Activated naive CD4-positive, alpha-beta T cell (primary cell): ENCODE measurements at places on chromosomes 5 and 9.
A peak's percentile ranks its signal among the peaks of the same experiment; 100 is the strongest.

GRCh38 chr9:4430432-4431261, 59.6 kb upstream of the SLC1A1 start:
- DNase-seq, result no peak

DNA sequence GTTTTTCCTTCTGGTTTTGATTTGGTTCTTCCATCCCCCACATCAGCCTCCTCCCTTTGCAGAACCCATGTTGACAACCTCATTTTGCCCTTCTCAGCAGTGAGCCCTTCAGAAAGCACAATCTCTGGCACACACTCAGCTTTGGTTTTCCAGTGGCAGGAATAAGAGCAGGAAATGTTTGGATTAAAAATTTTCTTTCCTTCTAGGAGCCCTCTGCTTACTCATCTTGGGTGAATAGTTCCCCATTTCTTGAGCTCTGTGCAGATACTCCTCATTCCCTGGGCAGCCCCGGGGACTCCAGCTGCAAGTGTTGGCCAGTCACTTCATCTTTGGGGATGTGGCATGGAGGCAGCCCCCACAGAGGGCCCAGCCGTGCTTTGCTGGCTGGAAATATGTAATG, 170.5 kb downstream of the NR3C1 start:
- DNase-seq, result no peak

- no peak for DNase-seq
Observed at GRCh38 chr5:165508286-165508685, 2002.9 kb downstream of the MAT2B start.

DNA sequence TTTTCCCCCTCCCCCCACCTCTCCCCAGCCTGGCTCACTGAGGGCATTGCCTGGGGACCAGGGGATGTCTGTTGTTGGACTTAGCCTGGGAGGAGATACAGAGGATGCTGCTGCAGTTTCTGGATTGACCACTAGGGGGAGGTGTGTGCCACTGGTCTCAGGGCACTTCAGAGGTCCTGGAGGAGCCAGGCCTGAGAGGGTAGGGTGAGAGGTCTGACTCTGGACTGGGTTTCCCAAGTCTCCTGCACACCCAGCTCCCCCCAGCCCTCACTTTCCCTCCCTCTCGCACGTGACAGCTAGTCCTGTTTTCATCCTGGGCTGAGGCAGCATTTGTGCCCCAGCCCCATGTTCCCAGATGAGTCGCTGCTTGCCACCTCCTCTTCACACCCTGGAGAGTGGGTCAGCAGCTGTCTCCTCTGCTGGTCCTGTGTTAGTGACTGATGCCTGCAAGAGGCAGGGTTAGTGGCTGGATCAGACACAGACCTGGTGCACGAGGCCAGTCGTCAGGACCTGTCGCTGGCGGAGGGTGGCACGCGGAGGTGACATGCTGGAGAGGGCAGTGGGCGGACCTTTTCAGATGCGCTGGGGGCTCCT, 4.4 kb downstream of the IL3 start:
- DNase-seq, result peak; percentile 78

- DNase-seq, result no peak
Observed at GRCh38 chr5:2170761-2171160, 288.0 kb upstream of the IRX4 start.

- no peak for DNase-seq
Observed at GRCh38 chr5:151225475-151225874, 1.6 kb upstream of the CCDC69 start.

DNA sequence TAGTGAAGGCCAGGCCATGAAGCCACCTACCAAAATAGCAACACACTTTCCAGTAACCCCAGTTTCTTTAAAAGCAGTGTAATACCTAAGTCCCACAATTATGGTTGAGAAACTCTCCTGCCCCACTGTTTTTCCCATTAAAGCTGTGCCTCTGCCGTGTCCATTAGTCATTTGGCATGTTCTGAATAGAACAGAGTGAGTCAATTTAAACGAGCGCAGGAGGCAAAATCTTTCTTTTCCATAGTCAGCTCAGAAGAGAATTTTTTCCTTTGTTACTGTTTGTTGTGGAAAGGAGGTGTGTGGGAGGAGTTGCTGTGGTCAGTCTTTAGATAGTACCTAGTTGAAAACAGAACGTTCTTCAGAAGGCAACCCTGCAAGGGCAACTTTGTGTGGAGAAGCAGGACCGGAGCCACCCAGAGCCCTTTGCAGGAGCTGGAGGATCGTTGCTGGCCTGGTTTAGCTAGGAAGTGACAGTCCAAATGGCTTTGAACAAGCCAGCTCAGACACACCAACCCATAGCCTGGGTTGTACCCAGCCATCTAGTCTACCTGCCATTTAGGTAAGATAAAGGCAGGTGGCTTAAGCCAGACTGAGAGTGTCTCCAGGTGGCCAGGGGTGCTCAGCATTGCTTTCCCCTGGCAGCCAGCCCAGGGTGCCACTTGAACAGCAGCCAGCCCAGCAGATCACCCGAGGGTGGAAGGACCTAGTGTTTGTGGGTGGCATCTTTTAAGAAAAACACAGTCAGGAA, 30.4 kb downstream of the GADD45G start:
- no peak for DNase-seq

DNA sequence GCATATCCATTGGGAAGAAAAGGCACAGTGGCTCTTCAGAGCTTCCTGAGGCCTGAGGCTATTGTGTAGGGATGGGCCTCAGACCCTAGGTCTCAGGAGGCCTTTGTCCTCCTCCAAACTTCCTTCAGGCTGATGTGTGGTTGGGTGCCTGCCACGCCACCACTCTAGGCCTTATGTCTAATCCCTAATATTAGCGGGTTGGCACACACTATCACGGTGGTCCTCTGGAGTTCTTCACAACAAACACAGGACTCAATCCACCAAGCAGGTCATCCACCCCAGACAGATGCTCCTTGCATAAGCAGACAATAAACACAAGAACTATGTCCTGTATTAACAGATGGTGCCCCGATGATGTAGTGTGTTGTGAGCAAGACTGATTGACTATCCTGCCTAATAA, 31.0 kb upstream of the FSTL4 start:
- DNase-seq, result no peak

DNA sequence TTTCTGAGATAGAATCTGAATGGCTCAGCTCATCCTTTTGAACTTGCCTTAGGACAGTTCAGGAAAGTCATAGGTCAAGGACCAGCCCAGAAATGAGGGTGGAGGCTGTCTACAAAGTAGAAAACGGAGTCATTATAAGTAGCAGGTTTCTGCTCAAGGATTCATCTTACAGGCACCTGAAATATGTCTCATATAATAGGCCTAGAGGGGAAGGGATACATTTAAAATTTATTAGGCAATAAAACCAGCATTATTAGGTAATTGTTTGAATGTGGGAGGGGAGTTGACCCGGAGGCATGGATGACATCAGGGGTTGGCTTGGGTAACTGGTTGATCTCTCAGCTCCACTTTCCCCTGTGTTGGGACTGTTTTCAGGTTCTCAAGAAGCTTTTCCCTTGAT, 11.9 kb upstream of the GALNT10 start:
- DNase-seq, result no peak

- DNase-seq, result no peak
Observed at GRCh38 chr5:52876456-52876855, 88.7 kb downstream of the ITGA1 start.

- no peak for DNase-seq
Observed at GRCh38 chr9:72042928-72043327, 17.5 kb downstream of the C9orf57 start.

GRCh38 chr5:51376509-51376908, 6.7 kb upstream of the ISL1 start:
- no peak for DNase-seq

GRCh38 chr5:82018462-82018861, 46.6 kb downstream of the ATG10 start:
- no peak for DNase-seq
